ENCODE measurements at places on chromosomes 4 and X. TPM values are rescaled to one million over a fixed set of nuclear protein-coding genes. Genes with fewer than 3 reads are reported as not detected.

DNA sequence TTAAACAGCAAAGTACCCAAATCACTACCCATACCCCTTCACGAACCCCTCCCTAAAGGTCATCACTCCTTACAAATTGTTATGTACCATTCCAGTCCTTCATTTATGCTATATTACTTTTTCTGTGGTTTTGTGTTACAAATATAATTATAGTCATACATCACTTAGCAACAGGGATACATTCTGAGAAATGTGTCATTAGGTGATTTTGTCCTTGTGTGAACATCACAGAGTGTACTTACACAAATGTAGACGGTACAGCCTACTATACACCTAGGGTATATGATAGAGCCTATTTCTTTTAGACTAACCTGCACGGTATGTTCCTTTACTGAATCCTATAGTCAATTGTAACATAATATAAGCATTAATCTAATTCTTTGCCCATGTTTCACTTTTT lies 61.9 kb downstream of the ASB9 start:
- DNase-seq, result no peak
- H3K27me3 ChIP-seq, result no peaks in the 10 kb centered on the region
- peaks cover 6% of the 10 kb centered on the region for H3K4me1 ChIP-seq
- H3K4me3 ChIP-seq, result no peak overlapping the region
- H3K36me3 ChIP-seq, result no peaks in the 10 kb centered on the region
- H3K27ac ChIP-seq, result no peak overlapping the region

GRCh38 chrX:154325541-154325940 lies 29.9 kb downstream of the TKTL1 start:
- H3K4me1 ChIP-seq, result peaks cover 62% of the 10 kb centered on the region
- no peak for DNase-seq
- H3K27me3 ChIP-seq, result no peaks in the 10 kb centered on the region
- no peaks in the 10 kb centered on the region for H3K36me3 ChIP-seq

GRCh38 chr4:128810331-128810870 lies 901 bp downstream of the JADE1 start:
- H3K27me3 ChIP-seq, result no peaks in the 10 kb centered on the region
- DNase-seq, result peak; percentile 62
- H3K36me3 ChIP-seq, result no peaks in the 10 kb centered on the region
- H3K4me1 ChIP-seq, result peaks cover 9% of the 10 kb centered on the region
- peak overlapping the region; percentile 50 for H3K27ac ChIP-seq
- peak overlapping the region; percentile 80 for H3K4me3 ChIP-seq

DNA sequence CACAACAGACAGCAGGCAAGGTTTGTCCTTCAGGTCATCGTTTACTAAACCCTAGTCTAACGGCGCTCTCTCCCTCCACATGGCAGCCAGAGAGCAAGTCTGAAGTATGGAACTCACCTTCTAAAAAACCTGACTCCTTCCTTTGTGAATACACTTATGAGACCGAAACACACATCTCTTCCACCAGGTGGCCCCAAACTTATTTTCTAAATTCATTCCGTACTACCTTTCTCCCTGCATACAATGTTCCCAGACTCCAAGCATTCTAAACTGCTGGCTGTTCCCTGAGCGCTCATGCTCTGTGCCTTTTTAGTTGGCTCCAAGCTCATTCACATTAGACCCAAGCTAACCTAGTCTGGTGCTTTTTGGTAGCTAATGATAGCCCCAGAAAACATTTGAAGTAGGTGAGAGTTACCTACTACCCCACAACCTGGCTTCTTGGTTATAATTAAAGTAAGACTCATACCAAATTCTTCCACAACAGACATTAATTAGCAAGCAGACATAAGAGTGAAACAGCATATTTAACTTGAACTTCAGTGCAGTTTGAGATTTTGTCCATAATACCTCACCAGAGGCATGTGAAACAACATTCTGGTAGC lies 67.6 kb upstream of the DCLK2 start:
- no peaks in the 10 kb centered on the region for H3K36me3 ChIP-seq
- no peaks in the 10 kb centered on the region for H3K4me1 ChIP-seq
- H3K27me3 ChIP-seq, result peaks cover 6% of the 10 kb centered on the region
- H3K4me3 ChIP-seq, result no peak overlapping the region

MFAP3L gene
- total RNA-seq, result 0.59 TPM

DNA sequence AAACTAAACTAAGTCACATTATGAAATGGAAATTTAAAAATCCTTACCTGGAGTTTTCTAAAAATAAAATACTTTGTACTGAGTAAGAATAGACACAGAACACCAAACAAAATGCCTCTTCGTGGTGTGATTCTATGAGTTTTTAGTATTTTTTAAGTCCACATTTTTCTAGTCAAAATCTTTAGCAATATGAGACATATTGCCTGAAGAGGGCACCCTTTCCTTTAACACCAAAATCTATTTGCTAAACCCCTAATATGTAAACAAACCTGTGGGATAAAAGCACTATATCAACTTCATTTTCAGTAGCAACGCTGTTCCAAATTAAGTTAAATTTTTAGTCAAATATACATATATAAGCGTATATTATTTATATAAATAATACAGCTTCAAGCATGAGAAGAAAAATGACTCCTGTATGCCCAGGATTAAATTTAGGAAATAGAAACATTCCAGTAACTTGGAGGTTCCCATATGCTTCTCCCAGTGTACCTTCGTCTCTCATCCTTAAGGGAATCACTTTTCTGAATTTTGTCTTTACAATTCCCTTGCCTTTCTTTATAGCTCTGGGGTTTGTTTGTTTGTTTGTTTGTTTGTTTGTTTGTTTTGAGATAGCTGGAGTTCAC lies 23.0 kb upstream of the PGM2 start:
- no peaks in the 10 kb centered on the region for H3K27me3 ChIP-seq
- H3K36me3 ChIP-seq, result no peaks in the 10 kb centered on the region

DNA sequence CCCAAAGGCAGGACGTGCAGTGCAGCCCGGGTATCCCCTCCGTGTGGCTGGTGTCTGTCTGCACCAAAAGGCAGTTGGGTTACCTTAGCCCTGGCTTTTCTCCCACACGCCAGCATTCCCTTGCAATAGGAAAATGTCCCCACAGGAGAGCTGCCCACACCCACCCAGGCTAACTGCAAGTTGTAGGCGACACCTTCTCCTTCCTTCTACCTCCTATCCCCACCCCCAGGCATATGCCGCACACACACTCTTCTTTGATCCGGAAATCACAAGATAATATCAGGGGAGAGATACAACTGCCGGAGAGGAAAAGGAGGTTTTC lies 444 bp upstream of the APBB2 start:
- DNase-seq, result no peak
- H3K27ac ChIP-seq, result no peak overlapping the region
- peaks cover 24% of the 10 kb centered on the region for H3K4me1 ChIP-seq
- H3K36me3 ChIP-seq, result no peaks in the 10 kb centered on the region
- H3K27me3 ChIP-seq, result peaks cover 56% of the 10 kb centered on the region
- peak overlapping the region; percentile 55 for H3K4me3 ChIP-seq

- H3K27me3 ChIP-seq, result no peaks in the 10 kb centered on the region
- H3K36me3 ChIP-seq, result no peaks in the 10 kb centered on the region
- H3K4me3 ChIP-seq, result no peak overlapping the region
- no peak for DNase-seq
- no peak overlapping the region for H3K27ac ChIP-seq
- no peaks in the 10 kb centered on the region for H3K4me1 ChIP-seq
Measured at GRCh38 chrX:112798736-112799135, 41.9 kb downstream of the AMOT start.

- DNase-seq, result peak; percentile 64
- no peak overlapping the region for H3K27ac ChIP-seq
- no peaks in the 10 kb centered on the region for H3K4me1 ChIP-seq
- H3K4me3 ChIP-seq, result no peak overlapping the region
- H3K36me3 ChIP-seq, result peaks cover 7% of the 10 kb centered on the region
Measured at GRCh38 chr4:118772081-118772766, 63.7 kb downstream of the SEC24D start.

DNA sequence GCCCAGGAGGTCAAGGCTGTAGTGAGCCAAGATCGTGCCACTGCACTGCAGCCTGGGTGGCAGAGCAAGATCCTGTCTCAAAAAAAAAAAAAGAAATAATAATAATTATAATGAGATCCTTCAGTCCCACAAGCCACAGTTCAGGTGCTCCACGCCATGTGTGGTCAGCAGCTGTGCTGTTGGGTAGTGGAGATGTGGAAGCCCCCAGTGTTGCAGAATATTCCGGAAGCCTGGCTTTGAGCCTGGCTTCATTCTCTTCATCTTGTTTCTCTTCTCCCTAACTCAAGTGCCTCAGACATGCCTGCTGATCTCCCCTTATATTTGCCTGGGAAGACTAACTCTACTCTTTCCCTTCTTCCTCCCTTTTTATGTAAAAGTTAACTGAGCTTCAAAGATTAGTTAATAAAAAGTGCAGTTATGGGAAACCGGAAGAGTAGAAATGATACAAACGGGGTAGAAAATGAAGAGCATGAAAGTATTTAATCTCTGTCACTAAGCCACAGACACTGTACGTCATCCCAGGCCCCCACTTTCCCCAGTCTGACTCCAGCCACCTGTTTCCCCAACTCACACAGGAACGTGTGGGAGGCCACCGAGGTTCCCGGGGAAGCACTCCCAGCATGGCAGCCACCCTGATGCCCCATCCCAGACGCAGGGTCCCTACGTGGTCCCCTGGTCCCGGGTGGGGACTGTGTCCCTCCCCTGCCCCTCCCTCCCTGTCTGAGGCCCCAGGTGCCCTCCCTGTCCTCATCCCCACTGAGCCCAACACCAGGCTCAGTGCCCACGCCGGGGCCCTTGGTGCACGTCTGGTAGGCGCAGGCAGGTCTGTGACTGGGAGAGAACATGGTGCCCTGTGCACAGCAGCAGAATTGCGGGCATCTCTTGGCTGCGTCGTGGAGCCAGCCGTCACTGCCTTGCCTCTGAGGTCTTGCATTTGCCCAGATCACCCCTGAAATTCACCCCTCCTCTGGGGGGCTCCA lies 24.0 kb downstream of the PCGF3 start:
- peaks cover 30% of the 10 kb centered on the region for H3K36me3 ChIP-seq
- no peak for DNase-seq
- no peak overlapping the region for H3K4me3 ChIP-seq

DNA sequence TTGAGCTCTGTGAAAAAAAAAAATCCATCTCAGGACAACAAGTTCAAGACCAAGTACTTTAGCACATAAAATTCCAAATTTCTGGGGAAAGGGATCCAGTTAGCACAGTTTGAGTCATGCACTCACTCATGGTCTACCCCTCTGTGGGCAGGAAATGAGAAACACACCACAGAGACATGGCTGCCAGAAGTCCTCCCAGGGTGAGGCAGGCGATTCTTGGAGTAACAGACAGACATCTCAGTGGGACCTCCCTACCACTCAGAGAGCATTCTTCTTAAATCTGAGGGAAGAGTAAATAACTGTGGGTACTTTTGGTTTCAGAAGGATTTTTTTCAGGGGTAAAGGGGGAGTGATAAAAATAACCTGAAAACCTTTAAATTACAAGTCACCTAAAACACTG lies 14.1 kb downstream of the CXCL1 start:
- H3K4me1 ChIP-seq, result no peaks in the 10 kb centered on the region
- no peak overlapping the region for H3K27ac ChIP-seq
- no peak overlapping the region for H3K4me3 ChIP-seq
- no peaks in the 10 kb centered on the region for H3K36me3 ChIP-seq
- DNase-seq, result no peak

ARHGEF6 gene
- 45.3 TPM for total RNA-seq

SOX3 gene
- not detected for total RNA-seq

GRCh38 chr4:126058596-126058995 lies 743.8 kb downstream of the FAT4 start:
- H3K4me1 ChIP-seq, result no peaks in the 10 kb centered on the region
- H3K27ac ChIP-seq, result no peak overlapping the region
- no peaks in the 10 kb centered on the region for H3K36me3 ChIP-seq

DNA sequence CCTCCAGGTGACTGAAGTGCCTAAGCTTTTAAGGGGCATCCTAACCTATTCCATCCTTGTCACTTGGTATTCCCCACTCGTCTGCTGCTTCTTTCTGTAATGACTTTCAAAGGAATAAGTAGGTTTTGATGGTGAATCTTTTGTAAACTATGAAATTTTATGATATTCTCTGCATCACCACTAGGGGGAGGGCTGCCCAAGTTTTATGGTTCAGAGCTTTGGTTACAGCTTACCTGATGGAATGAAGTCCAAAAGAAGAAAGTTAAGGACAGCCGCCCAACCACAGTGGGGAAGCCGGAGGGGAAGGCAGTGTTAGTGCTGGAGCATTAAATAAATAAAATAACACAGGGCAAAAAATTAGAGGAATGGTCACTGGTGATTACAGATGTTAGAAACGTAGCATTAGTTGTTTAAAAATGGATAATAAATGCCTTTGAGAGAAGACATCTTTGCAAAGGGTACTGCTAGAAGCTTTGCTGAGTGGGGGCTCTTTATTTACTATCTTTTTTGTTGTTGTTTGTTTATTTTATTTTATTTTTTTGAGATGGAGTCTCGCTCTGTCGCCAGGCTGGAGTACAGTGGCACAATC lies 204.9 kb downstream of the GBA3 start:
- no peaks in the 10 kb centered on the region for H3K4me1 ChIP-seq
- H3K4me3 ChIP-seq, result no peak overlapping the region
- no peaks in the 10 kb centered on the region for H3K27me3 ChIP-seq
- DNase-seq, result no peak

DNA sequence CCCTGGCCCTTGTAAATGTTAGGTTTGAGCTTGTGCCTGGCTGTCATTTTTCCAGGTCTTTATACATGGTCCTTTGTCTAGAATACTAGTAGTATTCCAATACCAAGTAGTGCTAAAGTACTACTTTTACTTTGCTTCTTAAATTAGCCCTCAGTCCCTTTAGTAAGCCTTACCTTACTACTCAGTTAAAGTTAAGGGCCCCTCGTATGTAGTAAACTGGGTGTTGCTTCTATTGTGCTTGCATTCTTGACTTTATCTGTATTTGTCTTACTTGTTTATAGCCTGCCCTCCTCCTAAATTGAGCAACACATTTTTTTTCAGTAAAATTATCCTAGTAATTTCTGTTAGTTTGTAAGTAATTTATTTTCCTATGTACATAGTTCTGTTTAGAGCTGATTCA lies 25.2 kb downstream of the CLCN3 start:
- H3K27ac ChIP-seq, result no peak overlapping the region
- no peaks in the 10 kb centered on the region for H3K4me1 ChIP-seq
- peaks cover 14% of the 10 kb centered on the region for H3K36me3 ChIP-seq
- no peak for DNase-seq
- no peak overlapping the region for H3K4me3 ChIP-seq
- no peaks in the 10 kb centered on the region for H3K27me3 ChIP-seq

PRPS1 gene
- 66.5 TPM for total RNA-seq

DNA sequence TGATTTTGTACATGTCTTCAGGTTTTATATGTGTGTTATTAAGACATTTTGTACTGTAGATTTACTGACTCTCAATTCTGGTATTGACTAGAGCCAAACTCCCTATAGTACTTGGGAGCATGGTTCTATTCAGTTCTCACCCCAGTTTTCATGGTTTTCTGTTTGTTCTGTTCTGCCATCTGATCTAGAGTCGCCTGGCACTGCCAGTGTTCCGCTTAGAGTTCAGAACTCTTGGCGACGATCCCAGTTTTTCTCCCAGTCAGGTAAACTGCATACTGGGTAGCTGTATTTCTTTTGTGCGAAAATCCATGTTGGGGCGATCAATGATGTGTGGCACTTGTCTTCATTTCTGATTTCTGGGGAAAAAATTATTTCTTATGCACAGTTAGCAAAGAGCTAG lies 78.0 kb downstream of the PHOX2B start:
- no peak for DNase-seq
- H3K4me3 ChIP-seq, result no peak overlapping the region
- H3K4me1 ChIP-seq, result no peaks in the 10 kb centered on the region
- H3K36me3 ChIP-seq, result no peaks in the 10 kb centered on the region
- no peak overlapping the region for H3K27ac ChIP-seq

GRCh38 chrX:68203646-68204045 lies 229.6 kb downstream of the OPHN1 start:
- no peak for DNase-seq
- H3K4me1 ChIP-seq, result no peaks in the 10 kb centered on the region
- no peak overlapping the region for H3K27ac ChIP-seq
- H3K36me3 ChIP-seq, result no peaks in the 10 kb centered on the region
- H3K4me3 ChIP-seq, result no peak overlapping the region

- DNase-seq, result no peak
- no peak overlapping the region for H3K4me3 ChIP-seq
- H3K36me3 ChIP-seq, result no peaks in the 10 kb centered on the region
- H3K27ac ChIP-seq, result no peak overlapping the region
Measured at GRCh38 chr4:155008389-155008788, 200.0 kb upstream of the NPY2R start.

All from CD4-positive, alpha-beta T cell (primary cell).